ENCODE measurements at places on chromosomes 12 and 14.
A peak's percentile ranks its signal among the peaks of the same experiment; 100 is the strongest.

DNA sequence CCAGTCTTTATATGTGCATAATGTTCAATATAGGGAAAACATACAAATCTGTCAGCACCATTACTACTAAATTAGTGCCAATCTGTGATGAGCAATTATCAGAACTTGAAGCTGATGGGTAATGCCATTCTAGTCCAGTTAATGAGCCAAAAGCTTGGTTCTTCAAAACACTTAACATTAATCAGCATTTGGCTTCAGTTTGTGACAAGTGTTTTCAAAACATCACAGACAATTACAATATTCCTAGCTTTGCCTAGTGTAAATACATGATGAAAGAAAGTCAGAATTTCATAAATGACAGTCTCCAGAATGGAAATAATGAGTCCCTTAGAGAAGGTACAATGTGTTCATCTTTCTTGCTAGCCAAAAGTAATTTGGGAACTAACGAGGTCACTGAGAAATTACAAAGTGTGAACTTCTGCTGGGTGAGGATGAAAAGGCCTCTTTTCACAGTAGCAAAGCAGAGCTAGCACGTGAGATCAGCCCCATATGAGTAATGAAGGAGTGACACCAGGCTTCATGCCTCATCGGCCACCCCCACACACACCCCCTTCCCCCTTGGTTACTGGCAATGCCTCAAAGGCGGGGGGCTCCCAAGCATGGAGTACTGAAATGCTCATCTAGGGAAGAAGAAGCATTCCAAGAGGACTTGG lies 180.6 kb upstream of the EEA1 start:
- DNase-seq: no peak

DNA sequence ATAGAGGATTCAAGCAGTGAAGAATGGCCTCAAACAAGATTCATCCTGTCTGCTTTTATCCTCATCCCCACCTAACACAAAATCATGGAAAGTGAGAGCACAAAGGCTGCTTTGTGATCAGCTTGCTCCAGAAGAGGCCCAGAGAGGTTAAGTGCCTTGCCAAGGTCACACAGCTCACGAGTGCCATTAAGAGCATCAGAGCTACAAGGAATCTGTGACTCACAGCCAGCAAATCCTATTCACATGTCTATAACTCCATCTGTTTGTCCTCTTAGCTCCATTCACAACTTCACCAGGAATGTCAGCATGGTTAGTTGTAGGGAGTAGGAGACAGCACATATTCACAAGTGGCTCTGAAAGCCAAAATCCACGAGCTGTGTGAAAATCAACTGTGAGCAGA lies 79.8 kb downstream of the TTC9 start:
- no peak for DNase-seq

DNA sequence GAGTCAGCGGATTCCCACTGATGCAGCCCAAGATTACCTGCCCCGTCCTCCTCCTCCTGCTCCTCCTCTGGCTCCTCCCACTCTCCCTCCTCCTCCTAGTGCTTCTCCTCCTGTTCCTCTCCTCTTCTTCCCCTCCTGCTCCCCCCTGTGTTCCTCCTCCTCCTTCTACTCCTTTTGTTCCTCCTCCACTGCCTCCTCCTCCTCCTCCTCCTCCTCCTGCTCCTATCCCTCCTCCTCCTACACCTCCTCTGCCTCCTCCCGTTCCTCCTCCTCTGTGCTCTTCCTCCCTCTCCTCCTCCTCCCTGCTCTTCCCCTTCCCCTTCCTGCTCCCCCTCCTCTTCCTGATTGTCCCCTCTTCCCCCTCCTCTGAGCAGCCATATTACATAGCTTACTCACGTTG lies 141.3 kb downstream of the CACNA1C start:
- no peak for DNase-seq

- no peak for DNase-seq
Observed at GRCh38 chr14:98444077-98444476, 827.9 kb downstream of the BCL11B start.

DNA sequence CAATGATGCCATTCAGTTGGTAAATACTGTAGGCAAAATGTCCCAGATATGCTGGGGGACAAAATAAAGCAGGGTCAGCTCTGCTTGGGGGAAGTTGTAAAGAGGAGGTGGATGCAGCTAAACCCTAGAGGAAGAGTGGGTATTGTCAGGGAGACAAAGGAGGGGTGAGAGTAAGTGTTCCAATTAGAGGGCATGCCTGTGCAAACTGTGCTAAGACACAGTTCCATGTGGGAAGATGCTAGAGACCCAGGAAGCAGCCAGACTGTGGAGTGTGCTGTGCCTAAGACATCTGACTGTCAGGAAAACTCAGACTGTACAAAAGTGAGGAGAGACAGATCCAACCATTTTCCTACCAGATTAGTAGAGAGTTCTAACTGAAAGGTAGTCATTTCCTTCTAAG lies 474.3 kb downstream of the ATP23 start:
- no peak for DNase-seq

DNA sequence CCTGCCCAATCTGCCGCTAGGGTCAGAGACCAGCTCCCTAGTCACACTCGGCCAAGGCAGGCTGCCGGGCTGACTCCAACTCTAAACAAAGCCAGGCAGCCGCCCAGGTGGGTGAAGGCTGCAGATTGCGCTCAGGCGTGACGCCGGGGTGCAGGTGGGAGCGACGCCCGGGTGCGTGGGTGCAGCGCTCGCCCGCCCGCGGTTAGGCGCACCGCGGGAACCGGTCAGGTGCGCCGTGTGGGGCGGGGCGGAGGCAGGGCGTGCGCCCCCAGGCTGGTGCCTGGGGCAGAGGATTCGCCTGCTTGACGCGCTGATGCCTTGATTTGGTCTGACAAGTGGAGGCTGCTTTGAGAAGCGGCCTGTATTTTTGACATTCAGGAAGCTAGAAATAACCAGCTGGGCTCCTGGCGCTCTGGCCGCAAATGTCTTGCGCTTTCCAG lies 126.7 kb upstream of the HIF1A start:
- peak; percentile 54 for DNase-seq

DNA sequence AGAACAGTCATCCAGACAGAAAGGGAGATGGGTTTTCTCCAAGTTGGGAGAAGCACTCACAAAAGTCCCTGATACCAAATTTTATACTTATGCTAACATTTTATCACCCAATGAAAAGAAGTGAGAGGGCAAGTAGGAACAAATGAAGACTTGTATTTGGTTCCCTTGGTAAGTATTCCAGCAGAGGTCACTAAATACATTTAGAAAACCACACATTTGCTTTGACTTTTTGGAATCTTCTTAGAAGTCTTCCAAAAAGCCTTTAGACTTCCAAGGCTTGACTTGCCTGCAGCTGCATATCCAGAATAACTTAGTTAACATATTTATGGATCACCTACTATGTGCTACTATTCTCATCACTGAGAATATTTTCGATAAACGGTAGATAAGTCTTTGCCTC lies 3.1 kb upstream of the GYS2 start:
- DNase-seq: no peak

- no peak for DNase-seq
Observed at GRCh38 chr14:88075269-88075981, 70.5 kb downstream of the GPR65 start.

DNA sequence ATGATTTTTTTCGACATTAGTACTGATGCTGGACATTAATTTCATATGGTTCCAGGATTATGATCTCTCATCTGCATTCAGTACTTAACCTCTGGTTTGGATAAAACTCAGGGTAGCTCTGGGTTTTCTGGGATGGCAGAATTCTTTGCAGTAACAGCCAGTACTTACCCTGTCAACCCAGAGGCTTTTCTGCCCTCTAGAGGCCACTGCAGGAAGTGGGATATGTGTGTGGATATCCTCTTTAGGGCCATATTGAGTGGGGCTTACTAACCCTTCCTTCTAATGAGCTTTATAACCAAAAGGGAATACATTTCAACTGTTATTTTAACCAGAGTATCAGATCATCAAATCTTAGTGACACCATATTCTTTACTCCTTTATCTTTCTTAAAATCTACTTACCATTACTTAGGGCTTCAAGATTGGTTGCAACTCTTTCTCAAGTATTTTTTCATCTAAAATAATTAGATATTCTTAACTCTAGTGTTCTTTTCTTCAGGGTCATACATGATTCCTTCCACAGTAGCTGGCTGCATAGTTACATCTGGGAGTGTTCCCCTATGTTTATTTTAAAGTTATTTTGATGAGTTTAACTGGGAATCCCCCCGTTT lies 488.0 kb upstream of the STXBP6 start:
- DNase-seq: no peak

- no peak for DNase-seq
Observed at GRCh38 chr12:71440763-71441748, 1.5 kb downstream of the LGR5 start.

DNA sequence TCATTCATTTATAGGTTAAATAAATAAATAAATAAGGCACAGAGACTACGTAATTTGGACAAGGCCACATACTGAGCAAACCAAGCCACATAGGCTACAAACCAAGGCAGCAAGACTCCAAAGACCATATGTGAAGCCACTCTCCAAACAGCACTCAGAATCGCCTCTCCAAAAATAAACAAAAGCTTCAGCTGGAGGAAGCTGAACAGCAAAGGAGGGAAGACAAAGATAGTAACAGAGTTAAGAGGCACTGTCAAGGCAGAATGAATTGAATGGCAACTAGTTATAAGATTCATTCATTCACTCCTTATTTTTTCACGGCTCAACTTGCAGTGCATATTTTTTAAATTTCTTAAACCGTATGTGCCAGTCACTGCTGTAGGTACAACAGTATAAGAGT lies 200.5 kb upstream of the GRIP1 start:
- DNase-seq: no peak

- DNase-seq: no peak
Observed at GRCh38 chr12:48292040-48292439, 58.7 kb downstream of the ZNF641 start.

- no peak for DNase-seq
Observed at GRCh38 chr12:32471591-32472001, 72.2 kb downstream of the FGD4 start.

DNA sequence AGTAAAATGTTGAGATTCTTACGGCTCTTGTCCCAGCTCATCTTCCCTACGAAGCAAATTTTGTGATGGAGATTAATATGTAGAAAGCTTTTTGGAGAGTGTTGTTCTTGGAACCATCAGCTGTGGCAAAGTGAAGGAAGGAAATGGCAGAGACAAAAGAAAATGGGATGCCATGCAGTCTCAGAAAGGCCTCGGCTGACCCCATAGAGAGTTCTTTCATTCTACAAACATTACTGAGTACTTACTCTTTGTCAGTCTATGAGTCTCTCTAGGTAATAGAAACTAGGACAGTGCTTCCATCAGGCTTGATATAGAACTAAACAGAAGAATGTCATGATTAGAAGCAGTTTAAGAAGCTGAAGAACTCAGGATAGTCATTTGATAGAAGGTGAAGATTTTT lies 134.1 kb downstream of the PLEKHA5 start:
- DNase-seq: no peak

GRCh38 chr14:64217834-64218233 lies 76.3 kb downstream of the ESR2 start:
- no peak for DNase-seq

DNA sequence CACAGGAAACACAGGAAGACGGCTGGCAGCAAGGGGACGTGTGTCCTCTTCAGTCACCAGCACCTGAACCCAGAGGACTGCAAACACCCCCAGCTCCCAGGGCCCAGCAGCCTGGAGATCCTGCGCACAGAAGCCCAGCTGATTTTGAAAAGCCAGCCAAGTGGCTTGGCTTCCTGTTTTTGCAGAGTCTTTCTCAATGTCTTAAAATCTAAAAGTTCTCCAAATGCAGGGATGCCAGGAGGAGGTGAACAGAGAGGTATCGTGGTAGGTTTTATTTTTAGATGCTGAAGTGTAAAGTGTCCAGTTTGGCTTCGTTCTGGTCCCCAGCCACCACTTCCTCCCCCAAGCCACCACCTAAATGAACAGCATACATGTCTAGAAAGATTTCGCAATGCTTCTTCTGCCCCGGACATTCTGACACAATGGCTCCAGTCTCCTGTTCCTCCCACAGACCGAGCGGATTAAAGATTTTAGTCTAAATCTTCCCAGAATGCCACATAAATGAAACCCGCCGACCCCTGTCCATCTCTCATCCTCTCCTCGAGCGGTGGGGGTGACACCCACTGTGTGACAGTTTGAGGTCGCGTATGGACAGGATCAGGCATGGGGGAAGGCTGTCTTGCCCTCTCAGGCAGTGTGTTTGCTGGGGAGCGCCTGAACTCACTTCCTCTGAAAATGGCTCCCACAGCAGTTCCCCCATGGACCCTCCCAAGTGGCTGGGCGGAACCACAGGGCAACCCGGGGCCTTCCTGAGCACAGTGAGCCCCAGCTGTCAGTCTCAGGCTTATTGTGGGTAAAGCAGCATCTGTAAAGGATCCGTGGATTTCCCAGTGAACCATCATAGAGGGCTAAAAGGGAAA lies 41.6 kb downstream of the ITPK1 start:
- DNase-seq: no peak

GRCh38 chr12:102026728-102027127 lies 35.1 kb downstream of the WASHC3 start:
- no peak for DNase-seq

DNA sequence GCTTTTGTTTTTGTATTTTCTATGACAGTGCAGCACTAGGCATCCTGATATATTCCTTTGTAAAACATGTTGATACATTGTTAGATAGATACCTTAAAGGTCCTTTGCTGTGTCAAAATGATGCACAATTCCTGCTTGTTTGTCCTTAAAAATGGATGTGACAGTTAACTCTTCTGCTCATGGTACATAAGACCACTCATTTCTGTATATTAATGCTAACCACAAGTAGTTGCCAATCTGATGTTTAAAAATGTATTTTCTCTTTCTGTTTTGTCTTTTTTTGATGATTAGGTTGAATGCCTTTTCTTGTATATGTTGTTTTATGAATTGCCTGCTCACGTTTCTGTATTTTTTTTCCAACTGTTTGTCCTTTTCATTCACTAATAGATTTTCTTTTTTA lies 35.1 kb downstream of the ATF7IP start:
- no peak for DNase-seq

DNA sequence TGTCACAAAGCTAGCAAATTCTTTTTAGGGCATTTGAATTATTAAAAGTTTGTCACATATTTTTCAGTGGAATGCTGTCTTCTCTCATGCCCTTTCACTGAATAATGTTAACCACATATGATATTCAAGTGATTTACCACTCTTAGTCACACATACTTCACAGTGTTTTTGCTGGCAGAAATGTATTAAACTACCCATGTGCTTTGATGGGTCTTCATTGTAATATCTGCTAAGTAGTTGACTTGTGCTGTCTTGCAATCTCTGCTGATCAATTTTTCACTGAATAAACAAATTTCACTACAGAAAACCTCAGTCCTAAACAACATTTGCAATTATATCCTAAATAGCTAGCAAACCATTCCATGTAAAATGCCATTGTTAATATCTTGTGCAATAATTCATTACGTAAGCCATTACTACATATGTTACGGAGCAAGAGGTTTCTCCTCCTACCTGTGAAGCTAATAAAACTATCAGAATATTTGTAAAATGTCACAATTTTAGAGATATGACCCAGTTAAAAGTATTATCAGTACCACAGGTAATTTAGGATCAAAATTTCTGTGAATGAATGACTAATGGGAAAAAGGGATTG lies 64.6 kb upstream of the LMO3 start:
- DNase-seq: no peak

DNA sequence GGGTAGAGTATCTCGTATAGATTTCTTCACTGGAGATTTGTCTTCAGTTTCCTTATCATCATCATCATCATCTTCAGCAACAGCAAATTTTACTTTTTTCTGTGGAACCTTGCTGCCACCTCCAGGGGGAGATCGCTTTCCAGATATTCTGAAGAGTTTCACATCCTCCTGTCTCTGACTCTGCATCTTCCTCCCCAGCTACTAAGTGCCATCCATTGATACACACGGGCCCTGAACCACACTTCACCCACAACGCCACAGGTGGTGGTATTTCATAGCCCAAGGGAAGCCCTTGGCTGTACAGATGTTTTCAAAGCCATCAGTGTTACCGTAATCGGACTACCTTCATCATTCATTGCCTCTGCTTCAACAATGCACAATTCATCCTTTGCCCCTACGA lies 82.2 kb downstream of the PPP2R5C start:
- DNase-seq: no peak

Data from NCI-H2171 (cell line).